RWPE1 (cell line): ENCODE measurements at places on chromosomes 5 and 9.

GRCh38 chr5:179815491-179816249 lies 5.0 kb upstream of the SQSTM1 start:
- no peak for DNase-seq

GRCh38 chr9:108412755-108413154 lies 443.0 kb downstream of the ACTL7B start:
- no peak for DNase-seq

DNA sequence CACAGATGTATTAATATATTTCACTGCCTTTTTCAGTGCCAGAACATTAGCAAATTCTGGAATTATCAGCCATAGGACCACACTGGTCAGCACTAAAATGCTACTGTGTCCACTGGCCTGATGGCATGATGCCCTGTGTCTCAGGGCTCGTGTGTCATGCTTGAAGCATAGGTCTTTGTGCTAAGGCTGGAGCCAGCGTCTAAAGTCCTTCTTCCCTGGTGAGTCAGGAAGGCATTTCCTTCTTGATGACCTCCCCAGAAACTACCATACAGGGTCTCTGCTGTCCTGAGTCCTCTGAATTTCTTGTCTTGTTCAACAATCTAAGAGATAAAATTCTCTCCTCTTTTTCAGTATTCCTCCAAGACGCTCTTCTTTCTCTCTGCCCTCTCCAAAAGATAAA lies 489.9 kb downstream of the PSAT1 start:
- no peak for DNase-seq

- no peak for DNase-seq
Observed at GRCh38 chr9:87342743-87343142, 154.9 kb upstream of the DAPK1 start.

DNA sequence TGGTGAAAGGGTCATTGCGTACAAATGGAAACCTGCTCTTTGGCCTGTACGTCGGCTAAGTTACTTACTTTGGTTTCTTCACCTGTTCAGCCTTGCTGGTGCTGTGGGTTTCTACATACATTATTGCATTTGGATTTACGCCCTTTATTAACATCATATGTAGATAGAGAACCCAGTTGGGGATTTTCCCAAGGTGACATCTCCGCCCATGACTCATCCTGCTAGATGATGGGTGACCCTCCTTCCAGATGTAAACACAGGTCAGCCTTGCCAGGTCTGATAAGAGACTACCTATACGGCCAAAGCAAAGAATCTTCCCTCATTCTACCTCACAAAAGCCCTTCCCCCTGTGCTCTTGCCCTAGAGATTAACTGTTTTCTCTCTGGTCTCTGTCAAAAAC lies 360.9 kb downstream of the KDM4C start:
- DNase-seq: no peak

DNA sequence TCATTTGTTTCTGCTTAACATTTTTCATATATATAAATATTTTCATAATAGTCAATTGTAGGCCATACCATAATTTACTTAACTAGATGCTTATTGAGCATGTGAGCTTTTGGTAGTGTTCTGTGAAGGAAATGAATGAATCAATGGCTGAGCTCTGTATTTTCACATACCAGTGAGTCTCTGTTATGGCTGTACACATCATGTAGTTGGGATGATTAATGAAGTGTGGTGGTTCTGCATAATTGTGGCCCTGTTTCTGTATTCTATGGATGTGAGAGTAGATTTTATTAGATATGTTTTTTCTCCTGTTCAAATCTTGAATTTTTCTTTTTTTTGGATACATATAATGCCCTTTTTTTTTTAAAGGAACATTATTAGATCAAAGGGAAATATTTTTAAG lies 56.2 kb downstream of the CTNNA1 start:
- no peak for DNase-seq

- no peak for DNase-seq
Observed at GRCh38 chr5:8871446-8871845, 674.4 kb downstream of the SEMA5A start.

- no peak for DNase-seq
Observed at GRCh38 chr5:50900952-50901510, 234.6 kb downstream of the PARP8 start.

DNA sequence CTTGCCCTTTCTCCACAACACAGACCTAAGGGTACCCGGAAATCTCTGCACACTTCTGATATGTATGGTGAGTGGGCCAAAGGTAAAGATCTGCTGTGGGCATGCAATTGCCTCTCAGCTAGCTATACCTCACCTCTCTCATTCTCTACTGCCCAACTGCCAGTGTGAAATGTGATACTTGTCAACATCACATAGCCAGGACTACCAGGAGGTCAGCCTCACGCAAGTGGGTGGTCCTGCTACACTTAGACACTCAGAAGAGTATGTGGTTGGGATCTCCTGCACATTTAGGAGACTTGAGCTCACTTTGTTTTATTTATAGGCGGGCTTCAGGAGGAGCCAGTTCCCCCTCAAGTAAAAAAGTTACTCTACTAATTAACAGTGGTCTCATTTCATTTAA lies 88.0 kb upstream of the MAN2A1 start:
- DNase-seq: no peak

DNA sequence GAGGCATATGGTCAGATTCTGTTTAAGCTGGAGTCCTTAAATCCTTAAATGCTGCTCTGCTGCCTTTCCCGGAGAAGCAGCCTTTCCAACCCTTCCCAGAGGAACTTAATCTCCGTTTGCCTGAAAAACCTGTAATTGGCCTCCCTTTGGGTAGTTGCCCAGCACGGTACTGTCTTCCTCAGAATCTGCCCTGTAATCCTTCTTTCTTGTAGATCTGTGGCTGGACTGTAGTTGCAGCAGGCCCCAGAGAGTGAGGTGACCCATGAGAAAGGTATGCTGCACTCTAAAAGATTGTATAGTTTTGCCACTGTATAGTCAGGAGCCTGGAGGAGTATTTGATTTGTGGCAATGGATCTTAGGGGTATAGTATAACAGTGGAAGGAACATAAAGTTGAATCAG lies 11.7 kb downstream of the SPIN1 start:
- DNase-seq: peak; percentile 72

GRCh38 chr5:149740866-149741459 lies 10.9 kb downstream of the PPARGC1B start:
- DNase-seq: no peak

GRCh38 chr9:98516205-98516896 lies 192.4 kb downstream of the GABBR2 start:
- DNase-seq: no peak

DNA sequence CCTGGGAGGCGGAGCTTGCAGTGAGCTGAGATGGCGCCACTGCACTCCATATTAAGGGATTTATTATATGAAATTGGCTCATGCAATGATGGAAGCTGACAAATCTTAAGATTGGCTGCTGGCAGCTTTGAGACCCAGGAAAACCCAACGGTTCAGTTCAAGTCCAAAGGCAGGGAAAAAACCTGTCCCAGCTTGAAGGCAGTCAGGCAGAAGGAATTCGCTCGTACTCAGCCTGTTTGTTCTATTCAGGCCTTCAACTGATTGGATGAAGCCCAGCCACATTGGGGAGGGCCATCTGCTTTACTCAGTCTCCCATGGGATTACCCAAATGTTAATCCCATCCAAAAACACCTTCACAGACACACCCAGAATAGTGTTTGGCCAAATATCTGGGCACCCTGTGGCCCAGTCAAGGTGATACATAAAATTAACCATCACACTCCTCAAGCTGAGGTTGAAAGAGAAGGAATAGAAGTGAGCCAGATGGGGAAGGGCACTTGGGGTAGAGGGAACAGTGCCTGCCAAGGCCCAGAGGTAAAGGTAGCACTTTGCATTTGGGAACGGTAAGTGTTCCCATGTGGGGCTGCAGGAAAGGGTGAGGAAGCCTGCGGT lies 8.5 kb upstream of the ORM1 start:
- no peak for DNase-seq

DNA sequence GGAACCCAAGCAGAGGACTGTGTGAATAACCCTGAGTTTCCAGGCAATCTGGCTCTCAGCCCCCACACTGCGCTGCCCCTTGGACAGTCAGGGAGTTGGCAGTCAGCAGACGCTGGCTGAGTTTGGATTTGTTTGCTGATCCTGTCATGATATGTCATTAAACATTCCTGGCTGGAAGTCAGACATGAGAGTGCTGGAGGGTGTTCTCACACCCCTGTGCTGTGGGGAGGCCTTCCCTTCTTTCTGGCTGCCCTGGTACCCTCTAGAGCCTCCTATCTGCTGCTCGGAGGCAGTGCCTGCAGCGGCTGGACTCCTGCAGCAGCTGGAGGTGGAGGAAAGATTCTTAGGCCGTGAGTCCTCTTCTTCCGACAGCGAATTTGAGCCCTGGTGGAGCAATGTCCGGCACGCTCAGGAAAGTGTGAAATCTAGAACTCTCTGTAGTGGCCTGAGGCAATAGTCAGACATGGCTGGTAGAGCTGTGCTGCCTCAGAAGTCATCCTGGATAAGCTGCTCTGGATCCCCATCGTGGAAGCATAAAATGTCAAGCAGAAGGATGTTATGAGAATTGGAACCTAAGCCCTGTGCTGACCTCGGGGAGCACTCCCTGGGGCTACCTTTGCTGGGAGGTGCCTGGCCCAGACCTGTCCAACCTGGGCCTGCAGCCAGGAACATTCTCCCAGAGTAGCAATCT lies 72.0 kb downstream of the PDE8B start:
- peak; percentile 73 for DNase-seq

- DNase-seq: no peak
Observed at GRCh38 chr9:89502038-89502601, 4.2 kb upstream of the SEMA4D start.

GRCh38 chr5:3911773-3912172 lies 316.1 kb downstream of the IRX1 start:
- DNase-seq: no peak

- no peak for DNase-seq
Observed at GRCh38 chr9:96441798-96442445, 8.0 kb upstream of the HABP4 start.

- DNase-seq: no peak
Observed at GRCh38 chr5:56637321-56637920, 177.9 kb upstream of the MAP3K1 start.

GRCh38 chr5:154199263-154199662 lies 8.7 kb downstream of the GALNT10 start:
- DNase-seq: no peak

GRCh38 chr5:57505272-57506200 lies 22.9 kb upstream of the ACTBL2 start:
- no peak for DNase-seq

DNA sequence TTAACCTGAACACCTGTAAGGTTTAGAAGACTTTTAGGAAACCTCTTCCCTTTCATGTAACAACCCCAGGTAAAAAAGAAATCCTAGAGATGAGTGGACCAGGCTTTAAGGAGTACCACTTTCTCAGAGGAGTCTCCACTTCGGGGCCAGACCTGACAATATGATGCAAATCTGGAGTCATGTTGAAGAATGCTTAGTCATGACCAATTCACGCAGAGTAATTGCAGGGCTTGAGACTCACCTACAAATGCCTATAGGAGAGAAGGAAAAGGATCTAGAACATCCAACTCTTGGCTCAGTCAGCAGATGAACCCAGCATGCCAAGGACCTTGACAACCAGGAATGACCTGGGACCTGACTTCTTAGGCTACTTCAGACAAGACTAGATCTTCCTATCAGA lies 235.4 kb downstream of the DOCK8 start:
- DNase-seq: no peak

DNA sequence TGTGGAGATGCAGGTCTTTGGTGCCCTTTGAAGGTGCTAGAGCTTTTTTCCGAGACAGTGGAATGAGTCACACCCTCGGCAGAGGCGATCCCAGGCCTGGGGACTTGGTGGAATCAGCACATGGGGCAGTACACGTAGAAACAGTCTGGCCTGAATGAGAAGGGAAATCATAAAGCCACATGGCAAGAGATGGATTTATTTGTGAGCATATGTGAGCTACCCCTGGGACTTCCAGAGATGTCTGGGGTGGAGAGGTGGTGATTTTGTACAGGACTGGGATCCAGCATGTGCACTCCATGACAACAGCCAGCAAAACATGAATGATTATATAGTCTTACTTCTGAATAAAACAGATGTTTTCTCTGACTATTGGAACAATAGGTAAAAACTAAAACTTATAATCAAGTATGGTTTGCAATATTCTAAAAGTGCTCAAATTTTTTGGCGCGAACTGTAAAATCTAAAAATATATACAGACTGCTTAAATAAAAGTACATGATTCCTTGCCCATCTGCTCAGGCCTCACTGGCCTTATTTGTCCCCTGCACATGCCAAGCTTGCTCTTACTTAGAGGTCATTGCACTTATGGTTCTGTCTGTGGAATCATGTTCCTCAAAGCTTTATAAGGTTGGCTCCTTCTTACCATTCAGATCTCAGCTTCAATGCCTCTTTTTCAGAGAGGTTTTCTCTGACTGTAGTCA lies 54.7 kb upstream of the SMARCA2 start:
- DNase-seq: no peak

DNA sequence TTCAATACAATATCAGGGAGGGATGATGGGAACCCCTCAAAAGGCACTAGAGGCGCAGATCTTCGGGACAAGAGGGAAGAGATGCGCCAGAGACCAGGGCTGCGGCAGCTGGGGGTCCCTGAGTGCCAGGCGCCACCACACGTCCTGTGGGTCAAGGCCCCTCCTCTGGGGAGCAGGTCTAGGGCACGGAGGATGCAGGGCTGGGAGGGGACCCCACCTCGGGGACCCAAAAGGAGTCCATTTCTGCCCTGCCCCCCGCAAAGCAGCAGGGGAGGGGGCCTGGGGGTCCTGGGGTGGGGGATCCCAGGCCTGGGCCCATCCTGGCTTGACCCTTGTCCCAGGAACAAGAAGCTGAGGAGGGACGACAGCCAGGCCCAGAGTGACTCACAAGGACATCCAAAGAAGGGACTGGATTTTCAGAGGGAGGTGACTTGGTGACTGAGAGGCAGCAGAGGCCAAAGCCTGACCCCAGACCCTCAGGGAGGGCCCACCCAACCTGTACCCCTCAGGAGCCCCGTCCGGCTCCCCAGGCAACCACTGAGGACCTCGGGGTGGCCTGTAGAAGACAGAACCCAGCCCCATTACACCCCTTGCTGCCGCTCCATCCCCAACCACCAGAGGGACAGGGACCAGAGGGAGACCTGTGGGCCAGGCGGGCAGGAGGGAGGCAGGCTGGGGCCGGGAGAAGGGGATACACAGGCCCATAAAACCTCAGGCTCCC lies 54.2 kb downstream of the LRSAM1 start:
- DNase-seq: peak; percentile 67

DNA sequence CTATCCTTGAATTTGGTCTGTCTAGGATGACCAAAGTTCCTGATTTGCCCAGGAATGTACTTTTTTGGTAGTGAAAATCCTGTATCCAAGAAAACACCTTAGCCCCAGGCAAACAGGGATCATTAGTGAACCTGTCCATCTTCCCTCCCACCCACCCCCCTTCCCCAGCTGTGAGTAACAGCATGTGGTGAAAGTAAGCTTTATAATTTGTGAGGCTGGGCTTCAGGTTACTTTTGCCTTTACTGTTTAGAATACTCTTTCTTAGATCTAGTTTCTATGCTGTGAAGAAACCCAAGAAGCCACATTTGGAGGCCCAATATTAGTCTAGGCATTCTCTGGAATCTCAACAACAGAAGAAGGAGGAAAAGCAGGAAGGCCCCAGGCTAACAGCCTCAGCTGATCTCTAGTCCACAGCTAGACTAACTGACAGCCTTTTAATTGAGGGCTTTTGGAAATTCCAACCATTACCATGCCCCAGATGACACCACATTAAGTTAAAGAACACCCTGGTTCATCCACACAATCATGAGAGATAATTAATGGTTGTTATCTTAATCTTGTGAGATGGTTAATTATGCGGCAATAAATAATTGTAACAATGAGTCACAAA lies 703.0 kb upstream of the NUDT12 start:
- DNase-seq: peak; percentile 5

- no peak for DNase-seq
Observed at GRCh38 chr5:76522103-76522935, 100.9 kb downstream of the F2RL2 start.

GRCh38 chr5:91142819-91143218 lies 240.3 kb downstream of the ARRDC3 start:
- DNase-seq: no peak
